Left renal cortex interstitium (tissue), 4 donors: ENCODE measurements at places on chromosomes 4 and X.

- DNase-seq = peak; percentile 48
Measured at GRCh38 chr4:153345012-153345981, 809 bp downstream of the MND1 start.

DNA sequence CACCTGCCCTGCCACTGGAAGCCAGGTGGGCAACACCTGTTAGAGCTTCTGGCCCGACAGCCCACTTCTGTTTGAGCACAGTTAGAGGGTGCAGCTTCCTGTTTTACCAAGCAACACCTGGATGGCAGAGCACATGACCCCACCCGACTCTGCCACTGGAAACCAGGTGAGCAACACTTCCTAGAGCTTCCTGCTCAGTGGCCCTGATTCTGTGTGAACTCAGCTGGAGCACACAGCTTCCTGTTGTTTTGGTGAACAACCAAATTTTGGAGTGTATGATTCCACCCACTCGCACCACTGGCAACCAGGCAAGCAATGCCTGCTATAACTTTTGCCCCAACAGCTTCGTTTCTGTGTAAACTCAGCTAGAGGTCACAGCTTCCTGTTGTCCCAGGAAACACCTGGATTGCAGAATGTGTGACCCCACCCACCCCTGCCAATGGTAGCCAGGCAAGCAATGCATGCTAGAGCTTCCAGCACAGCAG, 163.8 kb upstream of the KLF8 start:
- DNase-seq = no peak

- no peak for DNase-seq
Measured at GRCh38 chr4:19026281-19026680, 1004.7 kb upstream of the LCORL start.

DNA sequence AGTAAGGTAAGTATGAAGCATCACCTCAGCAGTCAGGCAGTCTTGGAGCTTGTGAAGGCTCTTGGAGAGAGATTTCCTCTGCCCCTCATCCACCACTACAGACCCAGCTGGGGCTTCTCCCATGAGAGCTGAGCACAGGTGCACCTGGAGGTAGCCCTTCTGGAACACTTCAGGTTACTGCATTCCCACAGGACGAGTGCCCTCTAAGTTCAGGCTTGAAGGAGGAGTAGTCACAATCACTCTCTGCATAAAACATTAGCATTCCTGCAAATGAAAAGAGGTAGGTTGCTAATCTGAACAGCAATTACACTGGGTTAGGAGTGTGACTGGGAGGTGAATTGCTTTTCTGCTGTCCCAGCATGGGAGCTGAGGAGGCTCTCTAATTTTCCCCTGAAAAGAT, 308.8 kb downstream of the TEX13C start:
- DNase-seq = no peak
